ENCODE measurements at places on chromosomes 16 and 17.
A peak's percentile ranks its signal among the peaks of the same experiment; 100 is the strongest.

- DNase-seq: no peak
Observed at GRCh38 chr17:18859256-18859655, 1.3 kb downstream of the PRPSAP2 start.

DNA sequence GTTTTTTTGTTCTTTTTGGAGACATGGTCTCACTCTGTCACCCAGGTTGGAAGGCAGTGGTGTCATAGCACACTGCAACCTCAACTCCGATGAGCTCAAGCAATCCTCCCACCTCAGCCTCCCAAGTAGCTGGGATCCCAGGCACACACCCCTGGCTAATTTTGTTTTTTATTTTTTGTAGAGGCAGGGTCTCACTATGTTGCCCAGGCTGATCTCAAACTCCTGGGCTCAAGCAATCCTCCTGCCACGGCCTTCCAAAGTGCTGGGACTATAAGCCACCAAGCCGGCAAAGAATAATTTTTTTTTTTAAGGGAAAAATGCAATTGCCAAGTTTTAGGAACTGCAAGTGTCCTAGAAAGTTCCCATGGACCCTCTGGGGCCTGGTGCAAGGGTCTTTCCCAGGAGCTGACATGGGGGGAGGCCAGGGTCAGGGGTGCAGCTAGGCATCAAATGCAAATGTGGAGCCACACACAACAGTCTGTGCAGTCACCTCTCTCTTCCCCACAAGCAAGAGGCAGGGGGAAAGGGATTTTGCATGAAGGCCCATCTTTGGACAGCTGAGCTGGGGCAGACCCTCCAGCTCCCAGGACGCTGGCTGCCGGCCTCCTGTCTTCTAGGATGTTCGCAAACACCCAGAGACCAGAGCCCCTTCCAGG is 20.1 kb upstream of the BCAR1 start:
- no peak for DNase-seq

- no peak for DNase-seq
Observed at GRCh38 chr17:49753959-49754391, 10.0 kb downstream of the FAM117A start.

DNA sequence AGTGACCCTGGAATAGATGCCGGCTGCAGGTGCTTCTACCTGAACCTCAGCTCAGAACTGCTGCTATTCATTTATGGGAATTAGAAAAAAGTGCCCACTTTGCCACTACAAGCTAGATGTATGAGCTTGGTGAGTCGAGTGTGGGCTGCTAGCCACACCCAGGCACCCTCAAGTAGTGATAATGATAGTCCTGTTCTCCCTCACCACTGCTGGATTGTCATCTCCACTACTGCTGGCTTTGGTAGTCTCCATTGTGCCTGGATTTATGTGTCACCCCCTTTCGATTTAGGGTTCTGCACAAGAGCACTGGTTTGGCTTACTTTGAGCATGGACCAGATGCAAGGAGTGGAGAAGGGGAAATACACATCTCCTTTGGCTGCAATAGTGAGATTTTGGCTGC is 73.0 kb upstream of the N4BP1 start:
- no peak for DNase-seq

DNA sequence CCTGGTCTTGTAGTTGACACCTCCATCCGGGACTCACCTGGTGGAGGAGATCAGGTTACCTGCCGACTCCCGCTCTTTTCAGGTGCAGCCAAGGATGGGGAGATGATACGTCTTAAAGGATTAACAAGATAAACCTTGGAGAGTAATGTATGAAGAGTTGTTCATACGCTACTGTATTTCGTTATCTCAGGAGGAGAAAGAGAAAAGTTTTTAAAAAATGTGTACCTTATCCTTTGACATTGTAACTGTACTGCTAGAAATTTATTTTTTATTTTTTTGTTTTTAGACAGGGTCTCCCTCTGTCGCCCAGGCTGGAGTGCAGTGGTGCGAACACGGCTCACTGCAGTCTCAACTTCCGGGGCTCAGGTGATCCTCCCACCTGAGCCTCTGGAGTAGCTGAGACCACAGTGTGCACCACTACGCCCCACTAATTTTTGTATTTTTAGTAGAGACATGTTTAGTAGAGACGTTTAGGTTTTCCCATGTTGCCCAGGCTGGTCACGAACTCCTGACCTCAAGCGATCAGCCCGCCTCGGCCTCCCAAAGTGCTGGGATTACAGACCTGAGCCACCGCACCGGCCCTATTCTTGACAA is 764 bp upstream of the SMURF2 start:
- DNase-seq: no peak

DNA sequence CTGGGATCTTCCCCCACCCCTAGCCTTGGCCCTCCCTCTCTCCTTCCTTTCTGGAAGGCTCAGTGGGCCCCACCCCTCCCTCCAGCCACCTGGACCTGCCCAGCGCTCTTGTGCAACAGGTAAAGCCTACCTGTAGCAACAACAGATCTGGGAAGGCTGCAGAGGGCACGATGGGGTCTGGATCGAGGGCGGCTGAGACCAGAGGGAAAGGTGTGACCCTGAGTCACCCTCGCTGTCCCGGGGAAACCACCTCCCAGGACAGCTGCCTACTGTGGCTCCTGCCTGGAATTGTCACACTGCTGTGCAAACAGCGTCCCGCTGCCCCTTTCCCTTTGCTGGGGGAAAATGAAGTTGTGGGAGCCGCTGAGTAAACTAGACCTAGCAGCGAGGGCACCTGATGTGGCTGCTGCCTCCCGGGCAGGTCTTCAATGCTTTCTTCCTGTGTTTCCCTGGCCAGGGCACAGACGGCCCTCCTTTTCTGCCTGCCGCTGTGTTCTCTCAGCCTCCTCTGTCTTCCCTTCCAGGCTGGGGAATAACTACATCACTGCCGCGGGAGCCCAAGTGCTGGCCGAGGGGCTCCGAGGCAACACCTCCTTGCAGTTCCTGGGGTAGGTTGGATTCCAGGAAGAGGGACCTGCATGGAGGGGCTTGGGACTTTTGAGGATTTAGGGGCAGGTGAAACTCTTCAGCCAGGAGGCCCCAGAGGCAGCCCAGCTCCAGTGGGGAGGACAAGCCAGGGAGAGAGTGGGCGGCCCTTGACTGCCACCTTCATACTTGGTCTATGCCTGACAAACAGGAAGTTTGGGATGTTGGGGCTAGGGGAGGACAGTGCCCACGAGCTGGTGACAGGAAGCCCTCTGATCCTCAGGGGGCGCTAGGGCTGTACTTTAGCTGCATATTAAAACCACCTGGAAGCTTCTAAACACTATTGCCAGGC is 22.2 kb upstream of the CYLD start:
- DNase-seq: no peak

GRCh38 chr16:54936979-54937670 is 6.5 kb downstream of the IRX5 start:
- no peak for DNase-seq

DNA sequence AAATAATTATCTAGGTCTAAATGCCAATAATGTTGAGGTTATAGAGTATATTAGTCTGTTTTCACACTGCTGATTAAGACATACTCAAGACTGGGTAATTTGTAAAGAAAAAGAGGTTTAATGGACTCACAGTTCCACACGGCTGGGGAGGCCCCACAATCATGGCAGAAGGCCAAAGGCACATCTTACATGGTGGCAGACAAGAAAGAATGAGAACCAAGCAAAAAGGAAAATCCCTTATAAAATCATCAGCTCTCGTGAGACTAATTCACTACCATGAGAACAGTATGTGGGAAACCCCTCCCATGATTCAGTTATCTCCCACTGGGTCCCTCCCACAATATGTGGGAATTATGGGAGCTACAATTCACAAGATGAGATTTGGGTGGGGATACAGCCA is 2.9 kb upstream of the KATNB1 start:
- no peak for DNase-seq

DNA sequence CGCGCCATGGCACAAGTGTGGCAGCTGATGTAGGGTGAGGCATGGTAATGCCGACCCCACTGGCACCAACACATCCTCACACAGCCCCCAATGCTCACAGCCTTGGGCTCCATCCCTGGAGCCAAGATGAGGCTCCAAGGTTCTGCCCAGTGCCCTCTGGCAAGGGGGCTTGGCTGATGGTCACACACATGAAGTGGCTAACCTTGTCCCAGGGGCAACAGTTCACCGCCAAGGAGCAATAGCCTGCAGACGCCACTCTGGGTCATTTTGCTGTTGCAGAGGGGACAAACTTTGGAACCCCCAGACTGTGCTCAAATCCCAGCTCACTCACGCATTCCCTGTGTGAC is 26.8 kb downstream of the TNFRSF13B start:
- no peak for DNase-seq

GRCh38 chr17:10135539-10136257 is 62.7 kb downstream of the GAS7 start:
- DNase-seq: no peak

- DNase-seq: no peak
Observed at GRCh38 chr17:37399265-37399803, 7.3 kb downstream of the ACACA start.

DNA sequence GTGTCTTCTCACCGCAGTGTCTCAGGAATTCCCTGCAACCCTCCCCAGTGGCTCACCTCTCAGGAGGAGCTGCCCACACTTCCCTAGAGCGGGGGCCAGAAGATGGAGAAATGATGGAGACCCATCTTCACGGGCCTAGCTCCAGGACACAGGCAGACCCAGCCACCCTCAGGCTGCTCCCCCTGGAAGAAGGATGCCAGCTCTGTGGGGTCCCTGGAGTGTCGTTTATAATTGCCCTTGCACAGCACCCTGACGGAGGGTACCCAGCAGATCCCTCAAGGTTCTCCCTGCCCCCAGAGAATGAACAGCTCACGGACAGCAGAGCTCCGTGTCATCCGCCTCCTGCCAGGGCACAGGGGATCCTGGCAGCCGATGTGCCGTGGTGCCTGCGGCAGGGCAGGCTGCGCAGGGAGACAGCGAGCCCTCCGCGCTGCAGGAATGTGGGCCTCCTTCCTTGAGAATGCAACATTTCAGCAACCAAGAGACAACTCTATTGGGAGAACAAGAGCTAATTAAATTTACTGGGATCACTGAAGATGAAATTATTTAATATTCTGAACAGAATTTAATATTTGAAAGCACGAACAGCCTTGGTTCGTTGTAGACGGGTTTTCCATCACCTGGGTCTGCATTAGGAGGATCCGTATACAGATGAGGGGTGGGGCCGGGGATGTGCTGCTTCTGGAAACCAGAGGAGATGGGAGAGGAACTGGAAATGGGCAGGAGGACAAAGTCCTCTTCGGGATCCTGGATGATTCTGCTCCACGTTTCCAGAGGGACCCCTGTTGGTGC is 21.0 kb upstream of the RBFOX3 start:
- no peak for DNase-seq

DNA sequence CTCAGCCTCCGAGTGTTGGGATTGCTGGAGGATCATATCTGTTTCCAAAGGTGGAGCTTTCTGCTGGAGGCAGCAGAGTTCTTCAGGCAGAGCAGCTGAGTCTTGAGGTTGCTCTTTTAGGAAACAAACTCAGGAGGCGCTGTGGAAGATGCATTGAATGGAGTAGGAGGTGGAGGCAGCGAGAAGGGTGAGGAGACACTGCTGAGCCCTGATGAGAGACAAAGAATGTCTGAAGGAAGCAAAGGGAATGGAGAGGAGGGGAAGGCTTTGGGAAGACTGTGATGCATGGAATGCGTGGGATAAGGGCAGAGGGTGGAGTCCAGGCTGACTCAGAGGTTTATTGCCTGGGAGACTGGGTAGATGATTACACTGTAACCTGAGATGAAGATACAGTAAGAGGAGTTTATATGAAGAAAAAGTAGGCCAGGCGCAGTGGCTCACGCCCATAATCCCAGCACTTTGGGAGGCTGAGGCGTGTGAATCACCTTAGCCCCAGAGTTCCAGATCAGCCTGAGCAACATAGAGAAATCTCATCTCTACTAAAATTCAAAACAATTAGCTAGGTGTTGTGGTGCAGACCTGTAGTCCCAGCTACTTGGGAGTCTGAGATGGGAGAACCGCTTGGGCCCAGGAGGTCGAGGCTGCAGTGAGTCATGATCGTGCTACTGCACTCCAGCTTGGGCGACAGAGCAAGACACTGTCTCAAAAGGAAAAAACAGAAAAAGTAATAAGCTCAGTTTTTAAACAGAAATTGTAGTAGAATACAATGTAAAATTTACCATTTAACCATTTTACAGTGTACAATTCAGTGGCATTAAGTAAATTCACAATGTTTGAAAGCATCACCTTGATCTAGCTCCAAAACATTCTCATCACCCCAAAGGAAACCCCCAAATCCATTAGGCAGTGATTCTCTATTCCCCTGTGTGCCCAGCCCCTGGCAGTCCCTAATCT is 17.8 kb upstream of the TMEM219 start:
- DNase-seq: peak; percentile 97

DNA sequence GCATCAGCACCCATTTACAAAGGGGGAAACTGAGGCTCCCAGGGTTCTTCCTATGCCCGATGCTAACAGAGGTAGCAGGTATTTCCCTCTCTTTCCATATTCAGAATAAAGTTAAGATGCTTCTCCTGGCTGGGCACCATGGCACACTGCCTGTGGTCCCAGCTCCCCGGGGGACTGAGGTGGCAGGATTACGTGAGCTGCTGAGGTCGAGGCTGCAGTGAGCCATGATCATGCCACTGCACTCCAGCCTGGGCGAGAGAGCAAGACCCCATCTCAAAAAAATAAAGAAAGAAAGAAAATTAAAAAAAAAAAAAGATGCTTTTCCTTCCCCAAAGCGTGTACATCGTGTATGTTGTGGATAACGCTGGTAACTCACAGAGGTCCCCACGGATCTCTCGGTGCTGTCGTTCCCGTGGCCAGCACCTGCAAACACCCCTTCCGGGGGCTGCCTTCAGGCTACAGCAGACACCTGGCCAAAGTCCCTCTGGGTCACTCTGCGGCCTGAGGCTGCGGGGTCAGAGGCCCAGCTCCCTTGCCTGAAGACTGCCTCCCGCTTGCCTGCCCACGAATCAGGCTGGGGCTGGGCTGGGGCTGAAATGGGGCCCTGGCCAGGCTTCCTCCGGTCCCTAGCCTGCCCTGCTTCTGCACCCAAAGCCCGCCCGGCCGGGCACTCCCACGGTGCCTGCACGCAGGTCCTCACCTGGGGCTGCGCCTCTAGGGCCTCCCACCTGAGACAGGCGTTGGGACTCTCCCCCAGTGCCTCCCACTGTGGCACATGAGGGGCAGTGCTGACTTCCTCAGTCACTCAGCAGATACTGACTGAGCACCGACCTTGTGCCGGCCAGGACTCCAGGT is 63.1 kb downstream of the ZDHHC7 start:
- no peak for DNase-seq

GRCh38 chr16:57357330-57358085 is 1.1 kb upstream of the CCL22 start:
- DNase-seq: no peak

- no peak for DNase-seq
Observed at GRCh38 chr17:6079155-6079888, 9.1 kb downstream of the WSCD1 start.
